Dorsolateral prefrontal cortex (tissue), 122 donors: ENCODE measurements at places on chromosomes 12 and 14. TPM values are rescaled to one million over a fixed set of nuclear protein-coding genes. Genes with fewer than 3 reads are reported as not detected.

DNA sequence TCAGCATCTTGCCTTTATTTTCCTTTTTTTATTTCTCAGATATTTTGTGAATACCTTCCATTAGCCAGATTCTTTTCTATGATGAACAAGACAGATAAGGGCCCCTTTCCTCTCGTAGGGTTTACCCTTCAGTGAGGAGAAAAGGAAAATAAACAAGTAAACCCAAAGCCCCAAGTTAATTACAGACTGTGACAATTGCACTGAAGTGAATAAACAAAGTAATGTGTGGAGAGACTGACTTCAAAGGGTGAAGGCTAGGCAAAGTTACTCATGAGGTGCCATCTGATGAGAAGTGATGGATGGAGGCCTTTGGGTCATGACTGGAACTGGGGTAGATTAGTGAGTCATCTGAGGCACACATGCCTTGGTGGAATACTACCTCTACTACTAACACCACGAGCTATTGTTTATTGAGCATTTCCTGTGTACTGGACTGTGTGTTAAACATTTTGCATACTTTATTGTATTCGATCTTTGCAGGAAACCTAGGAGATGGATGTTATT, 143.4 kb upstream of the PRICKLE1 start:
- no peak for DNase-seq

DNA sequence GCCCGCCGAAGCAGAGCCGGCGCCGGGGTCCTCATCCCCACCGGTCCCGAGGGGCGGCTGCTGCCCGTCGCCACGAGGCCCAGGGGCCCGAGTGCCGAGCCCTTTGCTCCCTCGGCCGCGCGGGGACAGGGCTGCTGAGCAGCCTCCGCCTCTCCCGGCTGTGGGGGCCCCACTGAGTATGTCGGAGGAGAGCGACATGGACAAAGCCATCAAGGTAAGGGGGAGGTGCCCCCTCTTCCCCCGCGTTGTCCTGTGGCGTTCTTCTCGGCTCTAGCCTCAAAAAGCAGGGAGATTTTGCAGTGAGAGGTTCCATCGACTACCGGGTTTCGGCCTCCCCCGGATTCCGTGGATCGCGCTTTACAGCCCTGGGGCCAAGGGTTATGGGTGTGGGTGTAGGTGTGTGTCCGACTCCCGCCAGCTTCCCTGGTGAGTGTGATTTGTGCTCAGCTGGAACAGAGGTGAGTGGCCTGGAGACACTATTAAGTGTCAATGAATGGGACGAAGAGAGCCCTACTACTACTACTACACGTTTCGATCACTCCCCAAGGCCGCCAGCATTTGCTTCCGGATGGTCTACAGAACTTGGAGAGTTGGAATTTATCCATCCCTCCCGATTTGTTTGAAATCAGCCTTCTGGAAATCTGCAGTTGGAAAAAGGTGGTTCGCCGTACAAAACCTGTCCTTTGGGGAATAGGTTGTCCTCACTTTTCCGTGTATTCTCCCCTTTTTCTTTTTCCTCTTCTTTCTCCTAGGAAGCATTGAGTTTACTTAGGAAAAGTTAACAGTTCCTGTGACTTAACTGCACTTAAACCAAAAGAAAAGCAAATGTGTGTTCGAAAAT, 748 bp downstream of the MAPKAPK5 start:
- DNase-seq = no peak

- no peak for DNase-seq
Observed at GRCh38 chr12:42958291-42958674, 368.7 kb upstream of the PRICKLE1 start.

DNA sequence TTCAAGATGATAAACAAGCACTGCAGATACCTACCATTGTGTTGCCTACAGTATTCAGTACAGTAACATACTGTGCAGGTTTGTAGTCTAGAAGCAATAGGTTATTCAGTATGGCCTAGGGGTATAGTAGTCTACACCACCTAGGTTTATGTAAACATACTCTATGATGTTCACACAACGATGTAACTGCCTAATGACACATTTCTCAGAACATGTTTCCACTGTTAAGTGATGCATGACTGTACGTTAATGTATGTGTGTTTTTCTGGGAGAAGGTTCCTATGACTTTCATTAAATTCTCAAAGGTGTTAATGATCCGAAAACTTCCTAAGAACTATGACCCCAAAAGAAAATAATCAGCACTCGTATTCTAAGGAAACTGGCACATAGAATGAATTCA, 20.9 kb upstream of the CALM1 start:
- no peak for DNase-seq

- DNase-seq = no peak
Observed at GRCh38 chr12:26132866-26133265, 8.0 kb upstream of the BHLHE41 start.

- no peak for DNase-seq
Observed at GRCh38 chr14:95531473-95531872, 3.4 kb upstream of the GLRX5 start.

DNA sequence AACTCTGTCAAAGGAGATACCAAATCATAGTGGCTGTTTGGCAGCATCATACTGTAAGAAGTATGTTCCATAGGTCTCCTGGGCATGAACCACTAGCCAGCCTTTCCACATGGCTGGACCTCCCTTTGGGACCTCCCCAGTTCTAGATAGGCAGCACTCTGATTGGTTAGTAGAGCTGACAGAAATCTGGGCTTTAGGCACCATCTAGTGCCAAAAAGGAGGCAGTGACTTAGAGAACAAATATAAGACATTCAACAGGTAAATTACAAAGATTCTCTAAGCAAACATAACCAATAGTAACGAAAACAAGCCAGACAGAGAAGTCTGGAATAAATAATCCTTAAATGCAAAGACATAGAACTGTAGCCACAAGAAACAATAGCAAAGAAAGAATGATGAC, 148.0 kb upstream of the PDE3A start:
- DNase-seq = no peak

GRCh38 chr12:104457746-104458693, 1.3 kb downstream of the CHST11 start:
- no peak for DNase-seq

GRCh38 chr14:29166507-29166906, 399.9 kb downstream of the FOXG1 start:
- DNase-seq = no peak

Gene SLCO1B1
- total RNA-seq = not detected

Gene CRACR2A
- 3.3 TPM for total RNA-seq

Gene MSRB3
- total RNA-seq = 20.1 TPM

Gene TSHR
- total RNA-seq = not detected

Gene BCL2L2
- total RNA-seq = 118 TPM

Gene ZFYVE21
- total RNA-seq = 99.5 TPM

Gene NOPCHAP1
- total RNA-seq = 16.9 TPM

Gene TAS2R8
- 0.84 TPM for total RNA-seq
